Activated CD8-positive, alpha-beta T cell treated with anti-CD3 and anti-CD28 coated beads, Interleukin-2, amount 10 ng/mL, durations not matched to agents 7 days and 5 days (primary cell): ENCODE measurements at places on chromosomes 13 and 19. TPM values are rescaled to one million over a fixed set of nuclear protein-coding genes. Genes with fewer than 3 reads are reported as not detected.

NLRP5 gene
- not detected for total RNA-seq

TMEM145 gene
- not detected for total RNA-seq

TGFBR3L gene
- 3.6 TPM for total RNA-seq

DHDH gene
- total RNA-seq, result 1.9 TPM

RLN3 gene
- not detected for total RNA-seq

CEACAM8 gene
- not detected for total RNA-seq

FAM216B gene
- total RNA-seq, result not detected

SULT2A1 gene
- total RNA-seq, result not detected

CIC gene
- 83.8 TPM for total RNA-seq

RNF126 gene
- total RNA-seq, result 71.3 TPM
